Islet precursor cell (in vitro differentiated cells): ENCODE measurements at places on chromosomes 3 and 15.

DNA sequence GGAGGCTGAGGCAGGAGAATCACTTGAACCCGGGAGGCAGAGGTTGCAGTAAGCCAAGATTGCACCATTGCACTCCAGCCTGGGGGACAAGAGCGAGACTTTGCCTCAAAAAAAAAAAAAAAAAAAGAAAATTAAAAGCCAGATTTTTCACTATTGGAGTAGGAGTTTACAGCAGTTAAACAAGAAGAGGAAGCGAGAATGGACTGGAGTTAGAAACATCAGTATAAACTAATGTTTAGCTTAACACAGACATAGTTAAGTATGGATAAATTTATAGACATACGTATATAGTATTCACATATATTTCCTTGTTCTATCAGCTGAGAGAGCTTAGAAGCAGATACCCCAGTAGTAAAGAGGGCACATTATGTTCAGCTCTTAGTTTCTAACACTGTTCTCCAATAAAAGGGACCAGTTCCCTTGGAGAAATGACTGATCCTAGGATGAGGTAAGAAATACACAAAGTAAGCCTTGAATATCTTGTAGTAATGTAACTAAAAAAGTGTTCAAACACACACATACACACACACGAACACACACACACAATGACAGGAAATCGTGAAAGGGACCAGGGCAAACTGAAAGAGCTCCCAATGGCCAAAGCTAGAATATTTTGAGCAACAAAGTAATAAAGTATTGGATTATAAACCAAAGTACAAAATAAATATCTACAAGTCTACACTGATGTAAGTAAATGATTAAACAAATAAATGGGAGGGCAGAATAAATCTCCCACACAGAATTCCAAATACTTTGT is 25.1 kb downstream of the PIK3CB start:
- no peak for DNase-seq

GRCh38 chr3:194035406-194036138 is 100.4 kb upstream of the HES1 start:
- no peak for DNase-seq

DNA sequence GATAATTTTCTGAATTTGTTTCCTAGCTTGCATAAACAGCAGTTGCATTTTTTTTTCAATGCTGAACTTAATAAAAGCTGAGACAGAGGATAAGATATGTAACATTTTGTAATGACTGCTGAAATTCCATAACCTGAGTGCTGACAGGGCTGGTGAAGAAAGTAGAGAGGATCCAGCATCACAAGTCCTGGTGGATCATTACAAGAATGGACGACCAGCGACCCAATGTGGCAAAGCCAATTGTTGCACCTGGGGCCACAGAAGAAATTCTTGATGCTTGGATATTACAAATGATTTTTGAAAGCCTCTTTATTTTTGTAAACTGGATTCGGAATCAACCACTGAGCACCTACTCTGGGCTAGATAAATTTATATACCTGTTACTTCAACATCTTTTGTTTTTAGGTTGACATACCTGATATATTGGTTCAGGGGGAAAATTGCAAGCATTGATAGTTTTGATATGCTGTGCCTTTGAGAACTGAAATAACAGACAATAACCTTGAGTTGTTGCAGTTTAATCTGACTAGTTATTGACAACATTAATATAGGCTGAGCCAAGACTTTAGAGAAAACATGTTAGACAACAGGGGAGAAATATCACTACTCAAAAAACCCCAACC is 3.9 kb upstream of the ACTL6A start:
- peak; percentile 76 for DNase-seq

DNA sequence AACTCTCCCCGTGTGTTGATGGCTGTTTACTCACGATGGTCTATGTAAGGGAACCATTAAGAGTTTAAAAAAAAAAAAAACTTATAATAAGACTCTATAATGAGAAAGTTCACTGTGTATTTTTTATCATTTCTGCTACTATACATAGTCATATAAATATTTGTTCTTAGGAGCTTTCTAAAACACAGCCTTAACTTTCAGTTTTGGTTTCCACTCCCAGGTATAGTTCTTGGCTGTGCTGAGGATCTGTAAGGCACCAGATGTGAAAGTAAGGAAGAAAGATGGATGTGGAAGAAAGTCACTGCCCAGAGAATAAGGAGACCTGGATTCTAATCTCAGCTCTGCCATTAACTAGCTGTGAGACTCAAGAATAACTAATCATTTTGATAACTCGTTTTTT is 101.9 kb upstream of the THBS1 start:
- no peak for DNase-seq

- DNase-seq: peak; percentile 61
Observed at GRCh38 chr15:80999623-81000036, 1.1 kb upstream of the TLNRD1 start.

- DNase-seq: no peak
Observed at GRCh38 chr3:120424976-120425570, 25.7 kb downstream of the FSTL1 start.

- no peak for DNase-seq
Observed at GRCh38 chr15:74792227-74793016, 10.5 kb downstream of the CSK start.

DNA sequence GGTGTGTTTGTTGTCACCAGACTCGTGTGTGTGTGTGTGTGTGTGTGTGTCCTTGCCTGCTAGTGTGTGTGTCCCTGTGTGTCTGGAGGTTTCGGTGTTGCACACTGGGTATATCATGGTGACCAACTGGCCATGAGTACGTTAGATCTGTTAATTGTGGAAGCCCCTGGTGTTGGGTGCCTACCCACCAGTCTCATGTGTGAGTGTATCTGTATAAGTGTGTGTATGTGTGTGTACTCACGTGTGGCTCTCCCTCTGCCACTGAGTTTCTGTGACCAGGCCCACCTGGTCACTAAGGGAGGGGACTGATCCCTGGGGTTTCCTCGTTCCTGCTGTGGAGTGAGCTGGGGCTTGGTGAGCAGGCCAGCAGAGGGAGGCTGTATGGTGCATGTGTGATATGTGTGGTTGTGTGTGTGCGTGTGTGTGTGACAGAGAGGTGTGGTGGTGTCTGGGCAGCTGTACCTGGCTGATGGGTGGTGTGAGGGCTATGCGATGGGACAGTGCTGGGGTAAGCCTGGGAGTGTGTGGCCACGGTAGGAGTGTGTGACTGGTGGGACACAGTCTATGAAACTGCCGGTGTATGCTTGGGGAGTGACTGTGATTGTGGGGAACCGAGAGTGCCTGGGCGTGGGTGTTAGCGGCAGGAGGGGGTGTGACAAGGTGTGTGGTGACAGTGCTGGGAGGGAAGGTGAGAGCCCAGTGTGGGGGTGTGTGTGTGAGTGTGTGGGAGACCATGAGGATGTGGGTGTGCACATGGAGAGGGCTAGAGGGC is 1.8 kb downstream of the PRKCD start:
- peak; percentile 65 for DNase-seq

GRCh38 chr3:99833617-99834205 is 16.0 kb downstream of the CMSS1 start:
- DNase-seq: no peak

DNA sequence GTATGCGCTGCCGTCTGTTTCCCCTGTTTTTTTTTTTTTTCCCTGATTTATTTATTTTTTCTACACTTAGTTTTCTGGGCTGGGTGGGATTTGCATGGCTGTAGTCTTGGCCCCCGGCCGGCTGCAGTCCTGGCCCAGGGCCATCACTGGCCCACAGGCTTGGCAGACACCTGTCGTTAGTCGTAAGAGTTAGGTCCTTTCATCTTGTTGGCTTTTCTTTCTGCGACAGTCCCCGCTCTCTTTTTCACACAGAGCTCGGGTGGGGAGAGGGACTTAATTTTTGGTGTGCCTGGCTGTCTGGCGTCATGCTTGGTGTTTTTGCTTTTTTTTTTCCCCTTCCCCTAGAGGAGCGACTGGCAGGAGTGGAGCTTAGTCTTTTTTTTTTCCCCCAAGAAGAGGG is 183.4 kb downstream of the KLF13 start:
- DNase-seq: peak; percentile 52

GRCh38 chr3:160134964-160135363 is 90.3 kb upstream of the C3orf80 start:
- DNase-seq: no peak

- peak; percentile 40 for DNase-seq
Observed at GRCh38 chr3:134337071-134337482, 37.2 kb downstream of the AMOTL2 start.

GRCh38 chr3:51282931-51283330 is 102.2 kb upstream of the MANF start:
- DNase-seq: no peak

- DNase-seq: peak; percentile 78
Observed at GRCh38 chr3:137171834-137172603, 214.2 kb downstream of the IL20RB start.

DNA sequence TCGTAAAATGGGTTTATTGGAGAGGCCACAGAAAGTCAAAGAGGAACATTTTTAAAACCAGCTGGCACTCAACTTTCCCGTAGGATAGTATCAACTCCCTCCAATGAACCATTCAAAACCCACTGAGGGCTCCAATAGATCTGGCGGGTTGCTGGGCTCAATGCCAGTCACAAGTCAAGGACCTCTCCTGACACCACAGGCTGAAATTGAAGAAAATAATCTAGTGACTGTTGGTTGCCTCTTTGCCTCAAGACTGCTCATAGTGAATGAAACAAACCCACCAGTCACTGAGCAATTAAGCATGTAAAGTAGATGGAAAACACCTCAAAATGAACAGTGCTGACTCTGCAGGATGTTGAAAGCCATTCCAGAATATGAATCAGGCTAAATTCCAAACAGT is 500.6 kb upstream of the AGTR1 start:
- DNase-seq: no peak

DNA sequence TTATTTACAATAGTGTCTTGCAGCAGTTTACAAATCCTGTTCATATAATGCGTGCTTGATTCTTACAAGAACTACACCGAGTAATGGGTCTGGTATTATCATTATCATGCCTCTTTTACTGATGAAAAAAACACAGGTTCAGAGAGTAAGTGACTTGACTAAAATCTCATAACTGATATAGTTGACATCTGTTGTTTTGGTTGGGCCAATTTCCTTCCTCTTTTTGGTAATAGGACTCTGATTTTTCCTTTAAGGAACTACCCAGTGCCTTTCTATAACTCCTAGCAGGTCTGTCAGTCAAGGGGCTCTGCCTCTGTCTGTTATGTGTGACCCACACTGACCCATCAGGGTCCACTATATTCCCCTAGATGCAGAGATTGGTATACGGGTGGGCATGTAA is 14.6 kb upstream of the BLOC1S6 start:
- DNase-seq: no peak

DNA sequence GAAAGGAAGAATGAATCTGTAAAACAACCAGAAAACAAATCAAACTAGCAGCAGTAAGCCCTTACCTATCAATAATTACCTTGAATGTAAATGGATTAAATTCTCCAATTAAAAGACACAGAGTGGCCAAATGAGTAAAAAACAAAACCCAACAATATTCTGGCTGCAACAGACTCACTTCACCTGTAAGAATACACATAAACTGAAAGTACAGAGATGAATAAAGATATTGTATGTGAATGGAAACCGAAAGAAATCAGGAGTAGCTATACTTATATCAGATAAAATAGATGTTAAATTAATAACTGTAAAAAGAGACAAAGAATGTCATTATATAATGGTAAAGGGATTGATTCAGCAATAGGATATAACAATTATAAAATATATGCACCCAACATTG is 514.5 kb upstream of the DPPA4 start:
- no peak for DNase-seq

- DNase-seq: no peak
Observed at GRCh38 chr3:181888234-181888633, 176.5 kb downstream of the SOX2 start.

DNA sequence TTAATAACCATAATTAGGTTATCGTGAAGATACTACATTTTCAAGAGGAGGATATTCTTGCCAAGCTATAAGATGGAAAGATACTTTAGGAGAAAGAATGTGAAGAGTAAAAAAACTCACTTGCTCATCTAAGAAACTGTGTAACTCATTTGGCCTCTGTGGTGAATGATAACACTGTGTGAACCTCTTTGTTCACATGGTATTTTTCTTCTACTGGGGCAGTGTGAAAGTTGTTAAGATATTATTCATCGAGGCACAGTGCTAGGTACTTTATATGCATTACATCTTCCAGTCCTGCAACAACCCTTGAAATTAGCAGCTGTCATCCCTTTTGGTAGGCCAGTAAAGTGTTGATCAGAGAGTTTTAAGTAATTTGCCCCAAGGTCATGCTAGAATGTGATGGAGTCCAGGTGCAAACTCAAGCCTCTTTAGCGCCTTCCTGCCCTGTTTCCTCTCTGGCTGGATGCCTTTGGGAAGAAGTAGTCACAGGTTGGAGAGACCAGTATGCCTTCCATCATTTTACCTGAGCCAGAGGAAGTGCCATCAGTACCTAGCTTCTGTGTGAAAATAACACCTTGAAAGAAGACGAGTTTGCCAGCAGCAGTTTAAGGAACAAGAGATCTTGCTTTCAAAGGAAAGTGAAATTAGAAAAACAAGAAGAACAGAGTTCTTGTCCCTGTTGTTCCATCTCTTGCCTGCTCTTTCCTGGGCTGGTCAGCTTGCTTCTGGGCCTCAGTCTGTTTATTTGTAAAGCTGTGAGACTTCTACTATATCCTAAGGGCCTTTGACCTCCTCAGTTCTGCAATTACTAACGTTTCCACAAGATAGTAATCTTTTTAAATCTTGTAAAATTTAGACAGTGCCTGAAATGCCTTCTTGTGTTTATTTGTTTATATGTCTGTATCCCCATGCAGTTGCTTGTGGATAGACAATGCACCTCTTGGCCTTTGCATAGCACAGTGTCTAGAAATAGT is 179.3 kb downstream of the FNDC3B start:
- peak; percentile 61 for DNase-seq

- no peak for DNase-seq
Observed at GRCh38 chr3:190081389-190081788, 39.3 kb downstream of the P3H2 start.

DNA sequence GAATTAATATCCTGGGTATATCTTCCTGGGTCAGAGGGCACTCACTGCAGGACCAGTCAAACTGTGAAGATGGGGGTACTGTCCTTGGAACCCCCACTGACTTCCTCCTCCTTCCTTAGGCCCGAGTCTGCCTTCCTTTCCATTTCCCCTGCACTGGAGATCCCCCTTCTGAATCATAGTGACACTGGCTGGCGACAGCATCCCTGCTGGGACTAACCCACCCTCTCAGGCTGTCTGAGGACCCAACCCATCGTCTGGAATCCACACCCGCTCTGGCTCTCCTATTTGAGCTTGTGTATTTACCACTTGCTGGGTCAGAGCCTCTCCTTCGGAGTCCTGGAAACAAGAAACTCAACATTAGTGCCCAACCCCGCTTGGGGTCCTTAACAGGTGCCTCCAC is 21.2 kb downstream of the TMEM40 start:
- DNase-seq: no peak

DNA sequence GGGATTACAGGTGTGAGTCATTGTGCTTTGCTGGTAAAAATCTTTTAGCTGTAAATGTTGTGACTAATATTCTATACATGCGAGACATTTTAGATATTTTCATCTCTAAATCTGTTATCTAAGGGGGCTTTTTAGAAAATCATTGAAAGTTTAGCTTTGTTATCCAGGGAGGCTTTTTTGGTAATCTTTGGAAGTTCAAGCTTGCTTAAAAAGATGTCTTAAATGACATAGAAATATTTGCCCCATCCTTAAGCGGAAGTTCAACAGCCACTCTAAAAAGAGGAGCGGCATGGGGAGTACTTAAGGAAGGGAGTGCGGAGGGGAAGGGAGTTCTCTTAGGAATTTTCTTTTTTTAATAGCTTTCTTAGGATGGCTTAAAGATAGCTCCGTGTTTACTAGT is 26.1 kb downstream of the DNAJC13 start:
- DNase-seq: no peak
